ENCODE measurements at places on chromosomes 6 and 20. TPM values are rescaled to one million over a fixed set of nuclear protein-coding genes. Genes with fewer than 3 reads are reported as not detected.

Gene HSPA1L
- total RNA-seq, result not detected

Gene FOXA2
- total RNA-seq, result not detected

Gene SYNCRIP
- total RNA-seq, result 49.6 TPM

Gene ECT2L
- under 0.01 TPM for total RNA-seq

Gene GPX5
- total RNA-seq, result not detected

Gene MROH8
- 1.9 TPM for total RNA-seq

All from cardiac atrium fibroblast (primary cell).